ENCODE measurements at places on chromosomes 11 and 22.

- DNase-seq: no peak
Measured at GRCh38 chr22:37999236-37999635, 14.9 kb upstream of the SOX10 start.

GRCh38 chr11:132008872-132009271, 638.5 kb downstream of the NTM start:
- DNase-seq: no peak

DNA sequence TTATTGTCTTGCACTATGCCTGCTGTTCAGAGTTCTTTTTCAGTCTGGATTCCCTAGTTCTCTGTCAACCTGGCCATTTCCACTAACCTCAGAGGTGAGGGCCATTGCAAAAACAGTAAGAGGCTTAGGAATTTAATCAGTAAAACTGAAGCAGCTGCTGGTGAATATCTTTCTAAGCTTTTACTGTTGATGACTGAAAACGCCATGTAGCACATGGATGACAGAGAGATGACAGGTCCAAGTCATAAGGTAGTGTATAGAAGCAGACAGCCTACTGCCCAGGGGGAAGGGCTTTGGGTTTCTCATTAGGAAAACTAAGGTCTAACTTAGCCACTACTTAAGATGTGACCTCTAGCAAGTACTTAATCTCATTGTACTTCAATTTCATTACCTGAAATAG, 152.6 kb upstream of the DDI1 start:
- DNase-seq: no peak

DNA sequence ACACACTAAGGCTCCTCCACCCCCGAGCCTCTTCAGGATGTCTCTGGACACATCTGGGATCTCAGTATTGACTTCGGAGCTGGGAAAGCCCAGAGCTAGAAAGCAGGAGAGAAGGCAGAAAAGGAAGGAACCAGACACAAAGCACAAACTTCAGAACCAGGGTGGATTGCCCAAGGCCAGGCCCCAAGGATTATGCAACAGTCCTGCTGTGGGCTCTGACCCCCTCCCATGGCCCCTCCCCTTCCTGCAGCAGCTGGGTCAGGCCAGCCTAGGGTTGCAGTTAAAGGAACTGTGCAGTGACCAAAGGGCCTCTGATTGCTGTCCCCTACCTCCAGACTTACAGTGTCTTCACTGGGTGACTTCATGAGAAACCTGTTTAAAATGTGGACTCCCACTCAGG, 5.3 kb downstream of the KCNE3 start:
- DNase-seq: peak; percentile 84

DNA sequence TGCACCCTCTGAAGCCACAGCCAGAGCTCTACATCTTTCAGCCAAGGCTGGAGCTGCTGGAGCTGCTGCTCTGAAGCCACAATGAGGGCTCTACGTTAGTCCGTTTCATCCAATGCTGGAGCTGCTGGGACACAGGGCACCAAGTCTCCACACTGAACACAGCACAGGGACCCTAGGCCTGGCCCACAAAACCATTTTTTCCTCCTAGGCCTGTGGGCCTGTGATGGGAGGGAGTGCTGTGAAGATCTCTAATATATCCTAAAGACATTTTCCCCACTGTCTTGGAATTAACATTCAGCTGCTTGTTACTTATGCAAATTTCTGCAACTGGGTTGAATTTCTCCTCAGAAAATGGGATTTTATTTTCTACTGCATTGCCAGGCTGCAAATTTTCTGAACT, 441.4 kb upstream of the FAT3 start:
- DNase-seq: no peak

- no peak for DNase-seq
Measured at GRCh38 chr11:130170345-130170744, 10.8 kb downstream of the ST14 start.

DNA sequence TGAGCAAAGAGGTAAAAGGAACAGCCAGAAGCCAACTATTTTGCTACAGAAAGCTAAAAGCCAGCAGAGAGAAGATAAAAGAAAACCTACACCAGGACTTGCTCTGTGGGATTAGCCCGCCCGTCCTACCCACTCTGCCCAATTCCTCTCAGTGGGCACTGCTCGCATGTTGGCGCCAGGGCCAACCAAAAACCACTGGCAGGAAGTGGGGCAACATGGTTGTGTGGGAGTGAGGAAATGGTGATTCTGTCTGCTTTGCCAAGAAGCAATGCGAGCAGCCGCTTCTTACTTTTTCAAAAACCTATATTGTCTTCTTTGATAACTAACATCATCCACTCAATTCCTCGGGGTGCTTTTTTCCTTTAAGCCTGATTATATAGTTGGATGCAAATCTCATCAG, 14.2 kb upstream of the APOA1 start:
- no peak for DNase-seq

DNA sequence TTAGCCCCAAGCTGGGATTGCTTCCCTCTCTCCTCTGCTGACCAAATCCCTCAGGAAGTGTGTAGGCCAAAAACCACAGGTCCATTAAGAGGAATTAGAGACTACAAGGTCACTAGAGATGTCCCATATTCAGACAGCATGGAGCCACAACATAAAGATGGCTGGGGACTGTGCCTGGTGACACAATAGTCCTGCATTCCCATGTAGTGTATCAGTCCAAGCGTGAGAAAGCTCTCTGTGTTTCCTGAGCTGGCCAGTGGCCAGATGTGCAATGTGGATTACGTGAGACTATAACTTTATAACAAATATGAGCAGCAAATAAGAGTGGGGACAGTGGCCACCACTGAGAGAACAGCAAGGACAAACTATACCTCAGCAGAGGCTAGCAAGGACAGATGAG, 7.6 kb upstream of the MS4A10 start:
- DNase-seq: no peak

- no peak for DNase-seq
Measured at GRCh38 chr11:8408151-8408941, 144.7 kb upstream of the LMO1 start.

- peak; percentile 70 for DNase-seq
Measured at GRCh38 chr11:66333896-66334604, 2.2 kb downstream of the RIN1 start.

DNA sequence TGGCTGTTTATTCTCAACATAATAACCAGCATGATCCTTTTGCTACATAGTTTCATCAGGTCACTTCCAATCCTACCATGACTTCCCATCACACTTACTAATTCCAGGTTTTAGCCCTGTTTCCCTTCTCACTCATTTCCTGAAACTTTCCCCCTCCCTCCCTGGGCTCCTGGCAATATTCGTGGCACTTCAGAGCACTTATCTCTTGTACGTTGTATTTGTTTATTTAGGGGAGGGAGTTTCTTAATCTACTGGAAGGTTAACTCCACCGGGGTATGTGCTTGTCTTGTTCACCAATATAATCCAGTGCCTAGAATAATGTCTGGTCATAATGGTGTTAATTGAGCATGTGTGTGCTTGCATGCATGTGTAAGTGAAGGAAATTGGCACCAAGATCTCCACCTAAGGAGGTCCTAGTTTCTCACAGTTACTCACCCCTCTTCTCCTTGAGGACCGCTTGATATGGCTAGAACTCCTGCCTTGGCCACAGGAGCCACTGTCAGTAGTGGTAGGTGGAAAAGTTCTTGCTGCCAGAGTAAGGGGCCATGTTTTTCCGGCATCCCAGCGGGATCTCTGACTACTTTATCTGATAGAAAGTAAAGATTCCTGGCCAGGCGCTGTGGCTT, 11.7 kb downstream of the EIF3L start:
- DNase-seq: peak; percentile 75

DNA sequence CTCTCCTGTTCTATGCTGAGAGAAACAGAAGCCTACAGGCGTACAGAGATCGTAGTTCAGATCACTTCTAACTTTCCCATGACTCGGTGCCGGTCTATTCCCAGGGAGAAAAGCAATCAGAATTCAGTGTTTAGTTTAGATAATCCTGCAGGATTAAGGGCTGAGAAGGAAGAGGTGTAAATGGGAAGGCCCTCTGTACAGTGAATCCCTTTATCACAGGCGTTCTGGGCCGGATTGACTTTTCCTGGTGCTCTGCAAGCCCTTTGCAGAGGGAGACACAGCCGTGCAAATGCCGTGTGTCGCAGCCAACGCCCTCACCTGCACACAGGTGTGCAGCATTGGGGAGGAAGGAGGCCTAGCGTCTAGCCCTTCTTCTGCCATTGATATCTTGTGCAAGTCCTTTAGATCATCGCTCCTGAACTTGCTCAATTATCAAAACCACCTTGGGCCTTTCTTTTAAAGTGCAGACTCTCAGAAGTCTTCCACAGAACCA, 90.6 kb downstream of the DSCAML1 start:
- DNase-seq: no peak

DNA sequence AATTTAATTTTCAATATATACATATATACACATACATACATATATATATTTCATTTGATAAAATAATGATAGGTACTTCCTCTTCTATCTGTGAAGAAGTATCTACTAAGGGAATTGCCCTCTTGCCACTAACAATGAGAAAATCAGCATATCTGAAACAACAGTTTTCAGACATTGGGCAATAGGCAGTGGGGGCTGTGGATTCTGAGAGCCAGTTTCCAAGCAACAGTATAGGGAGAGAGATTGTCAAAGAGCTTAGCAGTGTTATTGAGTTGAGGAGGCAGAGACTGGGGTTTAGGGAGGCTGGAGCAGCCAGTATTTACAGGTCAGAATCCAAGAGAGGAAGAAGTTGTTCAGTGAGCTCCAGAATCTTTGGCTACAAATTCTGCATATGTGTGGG, 119.3 kb downstream of the ARFGAP2 start:
- DNase-seq: no peak

DNA sequence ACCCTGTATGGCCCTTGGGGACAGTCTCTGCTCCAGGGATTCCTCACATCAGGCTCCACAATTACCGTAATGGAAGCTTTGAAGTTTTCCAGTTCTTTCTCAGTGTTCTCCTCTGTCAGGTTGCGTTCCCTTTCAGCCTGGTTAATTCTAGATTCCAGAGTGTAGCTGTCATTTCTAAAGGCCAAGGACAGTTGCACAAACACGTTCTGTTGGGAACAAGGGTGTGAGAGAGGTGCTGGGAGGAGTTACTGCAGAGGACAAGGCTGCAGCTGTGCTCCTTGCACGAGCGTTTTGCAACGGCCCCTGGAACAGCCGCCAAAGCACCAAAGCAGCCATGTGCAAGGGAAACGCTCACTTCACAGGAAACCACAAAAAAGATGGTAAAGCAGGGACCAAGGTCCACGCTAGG, 35.9 kb upstream of the LYVE1 start:
- no peak for DNase-seq

DNA sequence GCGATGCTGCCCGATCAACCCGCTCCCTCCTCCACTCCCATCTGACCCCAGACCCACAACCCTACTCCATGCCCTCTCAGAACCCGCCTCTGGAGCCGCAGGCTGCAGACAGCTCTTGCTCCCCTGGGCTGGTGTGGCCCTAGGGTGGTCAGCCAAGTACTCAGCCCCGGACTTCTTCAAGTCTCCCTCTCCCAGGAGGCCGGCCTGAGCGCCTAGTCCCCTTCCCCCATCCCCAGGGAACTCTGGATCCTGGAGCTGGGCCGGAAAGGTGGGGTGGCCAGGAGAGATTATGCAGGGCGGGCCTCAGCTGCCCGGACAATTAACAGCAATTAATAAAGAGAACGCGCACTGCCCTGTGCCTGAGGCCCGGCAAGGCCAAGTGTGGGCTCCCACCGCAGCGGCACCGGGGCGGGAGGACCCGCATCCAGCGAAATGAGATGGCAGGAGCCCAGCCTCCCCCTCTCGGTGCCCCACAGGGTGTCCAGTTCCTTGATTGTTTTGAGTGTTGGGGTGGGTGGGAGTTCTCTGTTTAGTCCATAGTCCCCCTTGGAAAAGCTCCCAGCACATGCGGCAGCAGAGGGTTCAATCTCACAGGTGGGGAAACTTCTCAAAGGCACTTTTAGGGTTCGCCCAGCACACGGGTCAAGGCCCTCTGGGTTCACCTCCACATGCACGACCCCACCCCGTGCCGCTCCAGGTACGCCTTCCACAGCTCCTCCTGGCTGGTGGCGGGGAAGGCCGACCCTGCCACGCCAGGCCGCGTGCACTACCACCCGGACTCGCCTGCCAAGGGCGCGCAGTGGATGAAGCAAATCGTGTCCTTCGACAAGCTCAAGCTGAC, 3.1 kb downstream of the TBX1 start:
- DNase-seq: no peak

DNA sequence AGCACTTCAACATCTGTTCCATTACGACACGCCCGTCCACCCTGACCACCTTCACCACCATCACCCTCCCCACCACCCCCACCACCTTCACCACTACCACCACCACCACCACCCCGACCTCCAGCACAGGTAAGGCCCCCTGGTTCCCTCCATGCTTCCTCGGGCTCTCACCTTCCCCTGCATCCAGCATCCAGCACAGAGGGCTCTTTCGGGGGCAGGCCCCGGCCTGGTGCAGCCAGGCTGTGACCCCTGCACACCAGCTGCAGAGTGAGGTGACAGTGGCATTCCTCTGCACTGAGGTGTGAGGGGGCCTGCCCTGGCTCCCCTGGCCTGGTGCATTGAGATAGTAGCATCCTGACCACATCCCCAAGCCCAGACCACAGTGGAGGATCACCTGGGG, 18.2 kb downstream of the MUC2 start:
- DNase-seq: no peak

DNA sequence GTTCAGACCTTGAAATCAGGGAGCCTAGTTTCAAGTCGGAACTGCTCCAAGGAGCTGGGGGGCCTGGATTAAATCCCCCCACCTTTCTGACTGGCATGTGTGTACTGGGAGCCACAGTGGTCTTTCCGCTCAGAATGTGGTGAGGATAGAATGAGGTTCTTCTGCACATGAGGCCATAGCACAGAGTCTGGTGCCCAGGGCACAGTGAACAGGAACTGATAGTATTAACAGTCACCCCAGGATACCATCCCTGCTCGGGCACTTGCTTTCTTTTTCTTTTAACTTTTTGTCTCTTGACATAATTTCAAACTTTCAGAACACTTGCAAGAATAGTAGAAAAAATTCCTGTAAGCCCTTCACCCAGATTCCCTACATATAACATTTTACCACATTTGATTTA, 28.8 kb downstream of the LMO1 start:
- no peak for DNase-seq

DNA sequence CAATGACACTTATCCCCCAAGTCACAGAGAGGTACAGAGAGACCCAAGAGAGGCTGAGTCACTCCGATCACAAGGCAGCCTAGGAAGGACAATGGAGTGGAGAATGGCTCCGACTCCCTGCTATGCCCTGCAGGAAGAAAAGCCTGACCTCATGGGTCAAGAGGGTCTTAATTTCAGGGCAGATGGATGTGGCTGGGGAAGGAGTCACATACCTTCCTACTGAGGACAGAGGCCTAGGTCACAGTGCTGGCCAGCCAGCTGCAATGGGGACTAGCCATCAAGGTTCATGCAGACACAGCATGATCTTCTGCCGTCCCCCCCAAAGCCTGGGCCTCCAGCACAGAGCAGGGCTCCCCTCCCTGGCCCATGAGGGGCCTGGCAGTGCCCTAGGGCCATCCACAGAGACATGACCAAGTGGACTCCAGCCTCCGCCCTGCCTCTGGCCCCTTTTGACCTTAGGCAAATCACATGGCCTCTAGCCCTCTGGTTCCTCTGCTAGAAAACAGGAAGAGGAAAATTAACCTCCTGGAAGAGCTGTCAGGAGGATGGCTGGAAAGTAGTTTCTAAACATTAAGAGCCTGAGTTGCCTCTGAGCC, 1.8 kb downstream of the ARRB1 start:
- no peak for DNase-seq
